ENCODE measurements at places on chromosomes 3 and 15.

DNA sequence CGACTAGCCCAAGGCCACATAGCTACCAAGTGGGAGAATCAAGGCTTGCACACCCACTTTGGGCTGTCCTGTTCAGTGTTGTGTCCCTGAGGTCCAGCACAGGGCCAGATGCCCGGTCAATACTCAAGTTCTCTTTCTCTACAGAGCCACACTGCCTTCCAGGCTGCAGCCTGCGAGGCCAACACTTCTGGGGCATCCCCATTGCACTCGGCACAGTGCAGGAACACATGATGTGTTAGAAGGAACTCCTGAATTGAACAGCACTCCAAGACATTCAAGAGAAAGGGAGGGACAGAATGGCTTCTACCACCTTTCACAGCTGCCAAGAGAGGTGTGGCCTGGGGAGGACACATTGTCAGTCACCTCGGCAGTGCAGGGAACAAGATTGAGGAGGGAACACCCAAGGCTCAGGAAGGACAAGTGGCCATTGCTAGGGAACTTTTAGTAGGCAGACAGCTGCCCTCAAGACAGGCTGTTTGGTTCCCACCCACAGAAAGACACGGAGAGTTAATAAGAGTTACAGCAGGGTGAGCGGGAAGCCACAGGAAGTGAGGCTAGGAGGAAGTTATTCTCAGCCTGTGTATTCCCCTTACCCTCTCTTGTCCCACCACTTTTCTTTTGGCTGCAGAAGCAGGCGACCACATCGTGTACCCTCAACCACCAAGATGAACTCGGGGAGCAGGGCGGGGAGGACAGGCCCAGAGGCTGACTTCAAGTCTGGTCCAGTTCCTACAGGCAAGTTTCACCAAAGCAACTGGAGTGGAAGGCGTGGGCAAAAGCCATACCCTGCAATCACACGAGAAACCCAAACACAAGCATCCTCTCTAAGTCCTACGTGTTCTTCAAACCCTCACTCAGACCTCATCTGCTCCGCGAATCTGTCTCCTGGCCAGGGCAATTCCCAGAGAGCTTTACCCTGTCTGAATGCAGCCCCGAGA lies 69.4 kb downstream of the SRGAP3 start:
- DNase-seq = no peak

GRCh38 chr3:14634763-14635400 lies 16.7 kb upstream of the CCDC174 start:
- DNase-seq = no peak

GRCh38 chr15:86765281-86765680 lies 685.6 kb downstream of the AGBL1 start:
- DNase-seq = no peak

- DNase-seq = no peak
These were observed 3.2 kb downstream of the PFKFB4 start for GRCh38 chr3:48553361-48553760.
